ENCODE measurements at places on chromosomes 3 and 15.

DNA sequence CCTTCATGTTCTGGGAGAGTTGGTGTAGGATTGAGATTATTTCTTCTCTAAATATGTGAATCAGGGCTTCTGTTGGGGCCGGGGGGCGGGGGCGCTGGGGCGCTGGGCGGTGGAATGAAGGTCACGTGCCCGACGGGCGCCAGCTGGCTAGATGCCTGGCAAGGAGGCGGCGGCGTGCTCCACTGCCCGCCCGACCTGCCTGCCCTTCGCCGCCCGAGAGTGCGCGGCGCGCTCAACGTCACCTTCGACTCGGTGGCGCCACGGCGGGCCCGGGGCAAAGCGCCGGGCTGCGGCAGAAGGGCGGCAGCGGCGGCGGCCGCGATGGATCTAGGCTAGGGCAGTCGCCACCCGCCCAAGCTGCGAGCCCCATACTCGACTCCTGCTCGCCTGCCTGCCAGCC, 47.0 kb upstream of the LHFPL4 start:
- DNase-seq, result no peak

- no peak for DNase-seq
These were observed 594.8 kb downstream of the NTRK3 start for GRCh38 chr15:87661454-87662355.

- DNase-seq, result no peak
These were observed 30.7 kb upstream of the SNRK start for GRCh38 chr3:43255662-43256061.

GRCh38 chr3:12180631-12181030, 21.9 kb upstream of the TIMP4 start:
- DNase-seq, result no peak

GRCh38 chr15:97401970-97402369, 558.5 kb upstream of the ARRDC4 start:
- no peak for DNase-seq

GRCh38 chr15:75076277-75076676, 52.9 kb downstream of the PPCDC start:
- DNase-seq, result no peak

- DNase-seq, result no peak
These were observed 32.1 kb upstream of the KCNMB2 start for GRCh38 chr3:178504128-178504527.

- DNase-seq, result no peak
These were observed 8.2 kb downstream of the SLC6A6 start for GRCh38 chr3:14410503-14411165.

GRCh38 chr15:61401903-61402698, 173.0 kb upstream of the RORA start:
- no peak for DNase-seq

GRCh38 chr15:69919816-69920215, 177.9 kb downstream of the TLE3 start:
- no peak for DNase-seq

- no peak for DNase-seq
These were observed 3.6 kb upstream of the EEFSEC start for GRCh38 chr3:128149650-128150049.

- DNase-seq, result no peak
These were observed 591 bp downstream of the FOXL2NB start for GRCh38 chr3:138947495-138948121.

DNA sequence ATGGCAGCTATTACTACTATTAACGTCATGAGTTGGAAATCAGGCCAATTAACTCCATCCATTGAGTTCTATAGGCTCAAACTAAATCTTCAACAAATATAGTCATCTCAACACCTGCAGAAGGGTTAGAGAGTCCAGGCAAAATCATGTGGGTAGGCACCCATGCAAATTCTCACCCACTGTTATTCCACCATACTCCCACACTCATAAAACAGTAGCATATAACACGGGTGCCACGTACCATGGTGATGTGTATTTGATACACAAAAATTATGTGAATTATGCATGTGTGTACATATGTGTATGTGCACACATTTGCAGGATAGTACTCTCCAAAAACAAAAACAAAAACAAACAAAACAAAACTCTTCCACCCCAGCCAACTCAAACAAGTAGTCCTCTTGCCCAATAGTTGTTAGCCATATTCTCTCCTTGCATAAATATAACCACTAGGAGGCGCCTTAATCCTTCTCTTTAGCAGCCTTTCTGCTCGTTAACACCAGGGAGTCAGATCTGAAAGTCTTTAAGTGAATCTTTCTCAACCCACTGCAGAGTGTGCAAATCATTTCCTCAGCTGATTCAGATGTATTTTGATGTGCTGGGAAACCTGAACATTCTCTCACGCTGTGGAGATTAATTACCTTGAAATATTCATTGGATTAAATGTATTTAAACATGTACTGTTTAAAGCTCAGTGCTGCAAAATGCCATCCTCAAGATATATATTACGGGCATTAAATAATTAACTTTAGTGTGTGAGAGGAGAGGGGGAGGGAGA, 38.0 kb upstream of the COPB2 start:
- no peak for DNase-seq

DNA sequence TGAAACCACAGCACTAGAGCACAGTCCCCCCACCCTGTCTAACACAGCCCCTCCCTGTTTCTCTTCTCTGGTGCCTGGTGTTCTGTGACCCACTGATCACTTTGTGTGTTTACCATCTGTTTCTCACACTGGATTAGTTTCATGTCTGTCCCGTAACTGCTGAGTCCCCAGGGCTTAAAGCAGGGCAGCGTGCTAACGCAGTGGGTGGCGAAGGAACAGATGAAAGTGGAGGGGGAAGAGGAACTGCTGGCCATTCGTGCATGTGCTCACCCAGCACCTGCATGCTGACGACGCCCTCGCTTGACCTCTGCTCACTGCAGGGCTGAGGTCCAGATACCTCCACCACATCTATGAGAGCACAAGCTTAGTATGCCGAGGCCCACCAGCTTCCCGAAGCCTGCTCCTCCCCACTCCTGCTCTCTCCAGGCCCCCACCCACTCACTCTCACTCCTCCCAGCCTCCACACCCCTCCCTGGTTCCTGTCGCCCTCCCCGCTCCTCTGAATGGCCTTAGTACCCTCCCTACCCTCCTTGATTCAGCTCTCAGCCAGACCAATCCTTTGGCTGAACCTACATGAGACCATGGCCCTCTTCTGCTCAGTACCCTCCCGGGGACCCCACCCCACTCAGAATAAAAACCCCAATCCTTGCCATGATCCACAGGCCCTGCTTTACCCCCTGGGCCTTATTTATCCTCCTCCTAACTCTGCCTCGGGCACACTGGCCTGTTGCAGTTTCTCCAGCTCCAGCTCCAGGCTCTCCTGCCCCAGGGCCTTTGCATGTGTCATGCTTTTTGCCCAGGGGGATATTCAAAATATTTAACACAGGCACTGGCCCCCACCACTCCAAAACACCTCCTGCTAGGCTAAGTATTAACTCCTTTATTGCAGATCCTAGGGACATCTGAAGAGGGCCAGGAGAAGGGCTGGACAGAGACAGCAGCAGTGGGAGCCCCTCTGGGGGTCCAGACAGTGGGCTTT, 15.1 kb upstream of the IQSEC1 start:
- no peak for DNase-seq

DNA sequence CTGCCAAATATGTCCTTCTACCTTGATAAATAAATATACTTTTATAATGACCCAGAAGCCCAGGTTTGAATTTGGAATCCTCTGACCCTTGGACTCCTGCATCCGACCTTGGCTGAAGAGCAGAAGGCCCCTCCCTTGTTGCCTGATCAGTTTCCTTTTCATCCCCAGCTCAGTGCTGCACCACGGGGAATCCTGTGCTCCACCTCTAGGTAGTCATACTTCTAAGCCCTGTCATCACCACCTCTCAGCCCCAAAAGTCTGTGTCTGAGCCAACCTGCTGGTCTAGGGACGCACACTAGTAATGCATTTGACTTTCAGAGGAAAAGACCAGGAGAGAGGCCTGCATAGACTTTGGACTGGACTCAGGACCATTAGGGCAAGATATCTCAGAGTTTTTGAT, 310.6 kb downstream of the NLGN1 start:
- DNase-seq, result no peak

Data from stimulated activated CD8-positive, alpha-beta memory T cell treated with anti-CD3 and anti-CD28 coated beads, Interleukin-12 subunit alpha, Interleukin-12 subunit beta, amount 100 ng/mL, for 1 hour (primary cell).